ENCODE measurements at places on chromosomes 2 and 18.
A peak's percentile ranks its signal among the peaks of the same experiment; 100 is the strongest.

GRCh38 chr2:131394147-131394931 is 30.4 kb upstream of the RAB6D start:
- DNase-seq: peak; percentile 58

DNA sequence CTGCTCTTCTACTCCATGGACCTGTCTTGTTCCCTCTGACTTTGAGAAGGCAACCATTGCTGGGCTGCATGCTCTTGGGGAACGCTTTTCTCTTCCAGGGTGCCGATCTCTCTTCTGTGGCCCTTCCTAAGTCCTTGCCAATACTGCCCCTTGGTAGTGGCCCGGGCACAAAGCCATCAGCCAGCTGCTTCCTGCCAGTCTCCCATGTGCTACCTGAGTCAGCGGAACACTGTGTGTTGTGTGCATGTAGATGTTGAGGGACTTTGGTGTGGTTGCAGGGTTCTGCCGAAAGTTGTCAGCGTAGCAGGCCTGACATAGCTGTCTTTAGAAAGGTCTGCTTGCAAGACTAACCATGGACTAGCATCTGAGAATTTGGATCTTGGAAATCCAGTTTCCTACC is 35.4 kb downstream of the MGAT5 start:
- DNase-seq: no peak

DNA sequence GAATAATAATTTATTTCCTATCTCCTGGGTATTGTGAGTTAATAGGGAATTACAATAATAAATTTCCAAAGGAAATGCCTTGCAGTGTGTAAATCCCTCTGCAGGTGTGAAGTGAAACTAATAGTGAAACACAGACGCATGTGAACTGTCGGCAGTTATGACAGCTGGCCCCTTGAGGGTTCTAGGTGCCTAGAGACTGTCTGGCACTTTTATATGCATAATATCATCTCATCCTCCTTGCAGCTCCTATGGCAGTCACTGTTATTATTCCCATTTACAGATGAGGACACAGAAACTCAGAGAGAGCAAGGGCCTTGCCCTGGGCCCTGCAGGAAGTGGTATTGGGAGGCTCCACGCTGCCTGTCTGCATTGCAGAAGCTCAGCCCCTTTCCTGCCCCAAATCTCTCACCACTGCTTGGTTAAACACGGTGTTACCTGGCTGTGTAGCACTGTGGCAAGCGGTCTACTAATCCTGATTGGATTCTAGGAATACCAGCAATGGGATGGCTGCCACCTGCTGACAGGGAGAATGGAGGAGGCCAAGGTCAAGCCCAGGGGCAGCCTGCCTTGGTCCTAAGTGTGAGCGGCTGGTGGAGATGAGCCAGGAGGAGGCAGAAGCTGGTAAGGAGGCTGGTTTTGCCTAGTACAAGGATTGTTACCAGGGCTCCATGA is 32.8 kb upstream of the ACKR3 start:
- DNase-seq: no peak

- no peak for DNase-seq
Observed at GRCh38 chr18:53417003-53417402, 807.5 kb downstream of the MBD2 start.

DNA sequence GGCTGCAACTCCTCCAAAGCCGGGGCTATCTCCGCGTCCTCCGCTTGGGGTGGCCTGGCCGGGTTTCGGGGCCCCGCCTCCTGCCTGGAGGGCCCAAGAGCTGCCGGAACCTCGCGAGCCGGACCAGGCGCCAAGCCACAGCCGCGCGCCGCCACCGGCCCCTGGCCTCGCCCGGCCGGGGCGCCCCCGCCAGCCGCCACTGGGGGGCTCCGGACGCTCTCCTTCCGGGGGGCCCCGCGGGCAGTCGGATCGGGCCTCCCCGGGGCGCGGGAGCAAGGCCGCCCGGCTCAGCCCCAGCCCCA is 17.4 kb upstream of the HAAO start:
- no peak for DNase-seq

Data from activated CD8-positive, alpha-beta memory T cell treated with anti-CD3 and anti-CD28 coated beads, Interleukin-2, amount 50 U/mL, for 48 hours (primary cell).